Globus pallidus (tissue), 1 donor: ENCODE measurements at places on chromosomes 12 and 14.

DNA sequence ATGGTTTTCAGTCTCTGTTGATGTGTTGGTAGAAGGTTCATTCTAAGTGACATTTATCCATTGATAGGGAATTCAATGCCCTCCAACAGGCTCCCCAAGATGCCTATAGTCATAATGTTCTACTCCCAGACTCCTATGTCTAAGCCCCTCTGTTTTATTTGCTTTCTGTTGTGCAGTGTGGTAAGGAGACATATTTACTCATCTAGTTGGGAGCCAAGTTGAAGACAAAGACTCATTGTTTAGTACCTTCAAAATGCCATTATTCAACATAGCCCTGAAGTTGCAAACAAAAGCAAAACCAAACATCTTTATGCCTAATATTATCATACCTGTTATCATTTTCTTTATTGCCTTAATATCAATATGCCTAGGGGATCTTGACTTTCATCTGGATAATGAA, 302.1 kb downstream of the RMST start:
- no peak for DNase-seq

DNA sequence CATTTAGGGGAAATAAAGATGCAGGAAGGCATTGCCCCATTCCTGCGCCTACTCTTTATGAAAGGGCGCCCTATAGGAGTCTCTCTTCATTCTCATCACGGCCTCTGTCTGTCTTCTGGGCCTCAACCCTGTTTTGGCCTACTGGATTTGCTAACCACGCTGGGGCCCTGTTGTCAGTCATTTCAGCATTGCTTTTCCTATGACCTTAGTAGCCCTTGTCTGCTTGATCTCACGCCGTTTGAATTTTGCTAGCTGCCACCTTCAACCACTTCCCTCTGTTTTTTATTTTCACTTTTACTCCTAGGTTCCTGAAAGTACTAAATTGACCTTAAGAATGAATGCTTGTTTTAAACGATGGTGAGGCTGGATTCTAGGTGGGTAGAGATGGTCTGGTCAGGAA, 139.0 kb downstream of the SYNE2 start:
- DNase-seq, result no peak

DNA sequence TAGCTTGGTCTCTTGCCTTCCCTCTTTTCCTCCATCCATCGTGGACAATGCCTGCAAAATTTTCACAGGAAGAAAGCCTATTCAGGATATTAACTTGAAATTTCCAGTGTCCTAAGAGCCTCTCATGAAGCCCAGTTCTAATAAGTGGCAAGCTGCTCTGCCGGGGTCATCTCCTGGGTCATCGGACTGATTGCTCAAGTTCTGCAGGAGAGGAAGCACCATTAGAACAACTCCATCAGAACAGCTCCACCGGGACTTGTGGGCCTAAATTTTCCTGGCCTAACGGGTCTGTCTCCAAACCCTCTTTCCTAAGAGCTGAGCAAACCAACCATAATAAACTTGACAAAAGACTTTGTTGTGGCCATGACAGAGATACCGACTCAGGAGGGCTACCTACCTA, 13.9 kb downstream of the ERG28 start:
- DNase-seq, result no peak

DNA sequence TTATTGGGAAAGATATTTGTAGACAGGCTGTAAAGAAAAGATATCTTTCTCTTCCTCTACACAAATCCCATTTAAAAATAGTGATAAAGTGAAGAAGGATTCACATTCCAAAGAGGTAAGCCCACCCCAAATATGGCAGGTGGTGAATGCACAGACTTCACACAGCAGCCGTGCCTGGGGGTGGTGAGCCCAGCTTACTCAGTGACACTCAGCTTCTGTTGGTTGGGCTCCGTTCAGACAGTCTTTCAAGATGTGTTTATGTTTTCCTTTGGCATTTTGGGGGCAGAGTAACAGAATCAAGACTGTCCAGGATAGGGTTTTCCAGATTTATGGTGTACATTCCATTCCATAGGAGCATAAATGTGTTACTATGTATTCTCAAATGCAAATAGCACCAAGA, 4.1 kb upstream of the COL2A1 start:
- DNase-seq, result no peak
